ENCODE measurements at places on chromosomes 12 and 14.

- no peak for DNase-seq
Observed at GRCh38 chr12:27627123-27627852, 69.0 kb upstream of the REP15 start.

GRCh38 chr12:19971361-19972280, 396.7 kb upstream of the PDE3A start:
- no peak for DNase-seq

- DNase-seq: no peak
Observed at GRCh38 chr12:22700106-22700505, 75.1 kb downstream of the ETNK1 start.

GRCh38 chr12:6182279-6182898, 17.8 kb upstream of the CD9 start:
- peak; percentile 44 for DNase-seq

- no peak for DNase-seq
Observed at GRCh38 chr14:64580467-64580866, 30.7 kb downstream of the PPP1R36 start.

GRCh38 chr14:94548999-94549985, 11.9 kb upstream of the SERPINA4 start:
- peak; percentile 22 for DNase-seq

DNA sequence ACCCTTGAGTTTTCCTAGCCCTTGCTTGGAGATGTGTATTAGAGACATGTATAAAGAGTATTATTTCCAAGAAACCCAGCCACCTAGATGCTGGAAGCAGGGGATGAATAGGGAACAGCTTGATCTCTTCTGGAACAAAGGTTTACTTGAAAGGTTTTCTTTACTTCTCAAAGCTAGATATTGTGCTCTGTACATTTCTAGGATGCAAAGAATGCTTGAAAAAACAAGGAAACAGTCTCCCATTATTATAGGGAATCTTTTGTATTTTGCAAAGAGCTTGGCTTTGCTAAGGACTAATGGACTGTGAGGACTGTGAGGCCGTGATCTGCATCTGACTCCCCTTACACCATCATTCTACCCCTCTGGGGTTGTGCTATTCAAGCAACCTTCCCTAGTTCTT, 77.9 kb downstream of the PRICKLE1 start:
- no peak for DNase-seq

GRCh38 chr12:122873540-122873939, 22.4 kb downstream of the VPS37B start:
- DNase-seq: no peak

- no peak for DNase-seq
Observed at GRCh38 chr14:101362529-101363260, 198.6 kb upstream of the DIO3 start.

DNA sequence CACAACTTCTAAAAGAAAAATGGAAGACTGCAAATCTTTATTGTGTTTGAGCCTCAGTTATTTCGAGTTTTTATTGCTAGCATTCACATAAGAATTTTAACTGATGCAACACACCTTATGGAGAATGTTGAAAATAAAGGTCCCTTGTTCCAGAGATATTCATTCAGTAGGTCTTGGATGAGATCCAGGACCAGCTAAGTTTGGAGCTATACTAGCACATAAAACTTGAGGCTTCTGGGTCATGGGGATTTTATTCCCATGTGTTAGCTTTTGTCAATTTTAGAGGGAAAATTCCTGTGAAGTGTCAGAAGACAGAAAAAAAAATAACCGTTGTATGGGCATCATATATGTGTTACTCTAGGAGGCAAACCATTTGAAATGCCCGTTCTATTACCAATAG, 693.2 kb upstream of the MIS18BP1 start:
- no peak for DNase-seq
